ENCODE measurements at places on chromosomes 6 and 20. TPM values are rescaled to one million over a fixed set of nuclear protein-coding genes. Genes with fewer than 3 reads are reported as not detected.

GRCh38 chr6:25755483-25755882 is 941 bp downstream of the SLC17A4 start:
- H3K4me1 ChIP-seq: no peaks in the 10 kb centered on the region
- peaks cover 37% of the 10 kb centered on the region for H3K27me3 ChIP-seq
- H3K4me3 ChIP-seq: no peak overlapping the region
- no peak overlapping the region for H3K27ac ChIP-seq

DNA sequence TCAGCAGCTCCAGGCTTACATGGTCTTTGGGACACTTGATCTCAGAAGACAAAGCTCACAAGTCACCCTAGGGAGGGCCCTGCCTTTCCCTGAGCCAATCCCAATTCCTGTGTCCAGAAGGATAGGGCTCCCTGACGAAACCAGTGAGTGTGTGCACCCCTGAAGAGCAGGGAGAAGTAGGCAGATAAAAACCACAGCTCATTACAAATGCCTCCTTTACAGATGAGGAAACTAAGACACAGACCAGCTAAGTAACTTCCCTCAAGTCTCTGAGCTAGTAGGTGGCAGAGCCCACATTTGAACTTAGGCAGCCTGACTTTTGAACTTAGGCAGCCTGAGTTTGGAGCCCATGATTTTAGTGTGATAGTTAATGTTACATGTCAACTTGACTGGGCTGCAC is 6.7 kb upstream of the ZFAND3 start:
- no peak overlapping the region for H3K4me3 ChIP-seq
- DNase-seq: no peak

GRCh38 chr6:153401751-153402150 is 270.7 kb upstream of the RGS17 start:
- no peak overlapping the region for H3K27ac ChIP-seq
- H3K27me3 ChIP-seq: peaks cover 9% of the 10 kb centered on the region
- H3K4me1 ChIP-seq: no peaks in the 10 kb centered on the region
- H3K36me3 ChIP-seq: no peaks in the 10 kb centered on the region
- no peak for DNase-seq

GRCh38 chr6:34352305-34352937 is 40.0 kb downstream of the NUDT3 start:
- H3K4me3 ChIP-seq: no peak overlapping the region
- no peaks in the 10 kb centered on the region for H3K27me3 ChIP-seq
- H3K36me3 ChIP-seq: no peaks in the 10 kb centered on the region
- no peak for DNase-seq
- H3K4me1 ChIP-seq: peaks cover 26% of the 10 kb centered on the region

DNA sequence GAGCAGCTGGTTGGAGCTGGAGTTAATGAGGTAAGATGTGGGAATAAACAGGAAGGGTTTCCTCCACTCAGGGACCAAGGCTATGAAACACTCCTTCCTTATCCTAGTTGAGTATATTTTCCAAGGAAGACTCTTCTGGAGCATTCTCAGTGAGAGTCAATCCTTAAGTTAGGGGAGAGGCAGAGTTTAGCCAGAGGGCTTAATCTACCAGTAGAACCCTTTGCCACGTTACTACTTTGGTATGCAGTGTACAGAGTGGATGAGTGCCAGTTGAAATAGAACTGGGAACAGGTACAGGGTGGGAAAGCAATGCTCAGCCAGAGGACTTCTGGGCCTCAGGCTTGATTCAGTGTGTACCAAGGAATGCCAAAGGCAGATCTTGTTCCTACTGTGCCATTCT is 114.3 kb downstream of the UBE3D start:
- H3K4me1 ChIP-seq: peaks cover 36% of the 10 kb centered on the region
- no peak overlapping the region for H3K27ac ChIP-seq
- H3K36me3 ChIP-seq: peaks cover 7% of the 10 kb centered on the region
- no peaks in the 10 kb centered on the region for H3K27me3 ChIP-seq

DNA sequence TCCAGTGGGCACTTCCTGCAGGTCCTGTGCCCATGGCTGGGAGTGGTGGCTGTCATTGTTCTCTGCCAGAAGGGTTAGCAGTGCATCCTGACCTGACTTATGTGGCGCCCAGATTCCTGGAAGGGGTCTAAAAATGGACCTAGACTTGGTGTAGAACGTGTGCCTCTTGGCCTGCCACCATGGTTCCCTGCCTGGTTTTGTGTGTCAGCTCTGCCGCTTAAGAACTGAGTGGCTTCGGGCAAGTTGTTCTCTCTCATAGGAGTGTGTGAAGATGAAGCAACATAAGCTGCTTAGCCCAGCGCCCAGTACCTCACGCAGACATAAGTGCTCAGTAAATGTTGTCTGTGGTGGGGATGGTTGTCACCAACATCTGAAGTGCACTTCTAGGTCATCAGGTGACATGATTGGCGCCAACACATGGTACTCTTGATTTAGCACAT is 52.1 kb downstream of the PTPN1 start:
- H3K27me3 ChIP-seq: no peaks in the 10 kb centered on the region
- H3K4me3 ChIP-seq: peak overlapping the region; percentile 44
- peaks cover 60% of the 10 kb centered on the region for H3K4me1 ChIP-seq

GRCh38 chr6:126716826-126717509 is 377.1 kb downstream of the CENPW start:
- no peaks in the 10 kb centered on the region for H3K36me3 ChIP-seq
- no peak overlapping the region for H3K4me3 ChIP-seq
- H3K27me3 ChIP-seq: peaks cover 2% of the 10 kb centered on the region
- no peak overlapping the region for H3K27ac ChIP-seq
- peaks cover 22% of the 10 kb centered on the region for H3K4me1 ChIP-seq

DNA sequence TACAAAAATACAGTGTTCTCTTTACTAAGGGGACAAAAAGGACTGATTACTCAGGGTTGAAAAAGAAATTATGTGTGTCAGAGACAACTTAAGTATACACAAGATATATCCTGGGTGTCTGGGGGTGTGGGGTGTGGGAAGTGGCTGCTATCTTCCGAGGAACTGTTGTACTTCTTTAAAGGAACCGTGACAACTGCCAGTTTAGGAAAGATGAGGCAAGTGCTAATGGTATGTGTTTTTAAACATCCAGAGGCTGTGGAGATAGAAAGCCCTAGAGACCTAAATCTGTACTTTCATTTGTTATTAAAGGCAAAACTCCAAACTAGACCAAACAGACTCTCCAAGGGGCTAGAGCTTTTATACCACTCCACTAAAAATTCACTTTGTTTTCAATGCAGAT is 95.6 kb downstream of the SNAP25 start:
- H3K4me1 ChIP-seq: peaks cover 43% of the 10 kb centered on the region
- peak overlapping the region; percentile 35 for H3K4me3 ChIP-seq
- H3K27me3 ChIP-seq: no peaks in the 10 kb centered on the region
- no peak for DNase-seq

DNA sequence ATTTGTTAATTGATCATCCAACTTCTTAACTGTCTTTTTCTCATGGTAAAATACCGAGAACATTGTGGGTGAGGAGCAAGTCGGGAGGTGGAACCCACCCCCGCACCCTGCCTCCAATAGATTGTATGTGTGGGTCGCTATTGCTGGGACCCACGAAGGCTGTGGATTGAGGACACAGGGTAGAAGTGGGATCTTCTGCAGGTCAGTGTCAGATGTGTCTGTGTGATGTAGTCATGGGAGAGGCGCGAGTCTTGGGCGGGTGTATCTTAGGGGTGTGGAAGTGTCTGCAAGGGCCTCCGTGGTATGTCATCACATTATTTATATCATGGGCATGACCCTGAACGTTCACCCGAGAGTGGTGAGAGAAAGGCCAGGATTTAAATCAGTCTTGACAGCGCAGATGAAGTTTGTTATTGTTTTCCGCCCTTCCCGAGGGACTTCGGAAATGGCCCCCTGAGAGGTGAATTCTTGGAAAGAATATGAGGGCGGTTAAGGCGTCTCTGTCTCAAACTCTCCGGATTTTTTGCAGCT is 472 bp upstream of the PAQR8 start:
- DNase-seq: no peak
- H3K36me3 ChIP-seq: no peaks in the 10 kb centered on the region

- H3K4me3 ChIP-seq: no peak overlapping the region
- H3K4me1 ChIP-seq: no peaks in the 10 kb centered on the region
- H3K27ac ChIP-seq: no peak overlapping the region
- H3K36me3 ChIP-seq: peaks cover 1% of the 10 kb centered on the region
- H3K27me3 ChIP-seq: peaks cover 4% of the 10 kb centered on the region
These were observed 66.0 kb downstream of the CDH26 start for GRCh38 chr20:60024245-60024644.

- no peaks in the 10 kb centered on the region for H3K36me3 ChIP-seq
- H3K4me1 ChIP-seq: peaks cover 35% of the 10 kb centered on the region
- H3K27me3 ChIP-seq: peaks cover 29% of the 10 kb centered on the region
- peak overlapping the region; percentile 82 for H3K4me3 ChIP-seq
These were observed 559 bp upstream of the EYA4 start for GRCh38 chr6:133240511-133241085.

GRCh38 chr6:21754891-21755290 is 161.3 kb downstream of the SOX4 start:
- H3K27ac ChIP-seq: no peak overlapping the region
- no peak for DNase-seq
- peaks cover 25% of the 10 kb centered on the region for H3K4me1 ChIP-seq
- no peaks in the 10 kb centered on the region for H3K27me3 ChIP-seq
- no peaks in the 10 kb centered on the region for H3K36me3 ChIP-seq

DNA sequence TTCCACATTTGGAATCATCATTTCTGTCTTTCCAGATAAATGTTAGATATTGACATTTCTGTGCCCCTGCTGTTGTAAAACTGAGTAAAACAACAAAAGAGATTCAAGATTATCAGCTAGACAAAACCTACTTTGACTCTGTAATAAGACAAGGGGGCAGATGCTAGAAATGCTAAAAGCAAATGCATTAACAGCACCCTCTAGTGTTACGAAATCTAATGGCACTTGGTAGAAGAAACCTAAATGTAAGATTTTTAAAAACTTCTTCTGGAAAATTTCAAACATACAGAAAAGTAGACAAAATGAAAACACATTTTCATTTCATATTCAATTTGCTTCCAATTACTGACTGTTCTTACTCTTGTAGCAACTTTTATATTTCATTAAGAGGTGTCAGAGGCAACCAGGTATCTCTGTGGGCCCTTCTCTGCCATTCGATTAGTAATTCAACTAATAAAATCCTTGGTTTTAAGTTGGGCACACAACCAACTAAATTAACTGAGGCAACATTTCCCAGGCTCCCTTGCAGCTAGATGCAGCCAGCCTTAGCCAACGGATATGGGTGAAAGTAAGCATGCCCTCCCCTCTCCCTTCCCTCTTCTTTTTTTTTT is 45.0 kb downstream of the SLC23A2 start:
- H3K4me1 ChIP-seq: peaks cover 29% of the 10 kb centered on the region
- H3K27me3 ChIP-seq: no peaks in the 10 kb centered on the region
- DNase-seq: no peak
- H3K4me3 ChIP-seq: no peak overlapping the region

GRCh38 chr20:45368221-45368980 is 5.4 kb downstream of the SYS1 start:
- no peak for DNase-seq
- peaks cover 12% of the 10 kb centered on the region for H3K4me1 ChIP-seq
- no peak overlapping the region for H3K27ac ChIP-seq
- no peaks in the 10 kb centered on the region for H3K27me3 ChIP-seq

DNA sequence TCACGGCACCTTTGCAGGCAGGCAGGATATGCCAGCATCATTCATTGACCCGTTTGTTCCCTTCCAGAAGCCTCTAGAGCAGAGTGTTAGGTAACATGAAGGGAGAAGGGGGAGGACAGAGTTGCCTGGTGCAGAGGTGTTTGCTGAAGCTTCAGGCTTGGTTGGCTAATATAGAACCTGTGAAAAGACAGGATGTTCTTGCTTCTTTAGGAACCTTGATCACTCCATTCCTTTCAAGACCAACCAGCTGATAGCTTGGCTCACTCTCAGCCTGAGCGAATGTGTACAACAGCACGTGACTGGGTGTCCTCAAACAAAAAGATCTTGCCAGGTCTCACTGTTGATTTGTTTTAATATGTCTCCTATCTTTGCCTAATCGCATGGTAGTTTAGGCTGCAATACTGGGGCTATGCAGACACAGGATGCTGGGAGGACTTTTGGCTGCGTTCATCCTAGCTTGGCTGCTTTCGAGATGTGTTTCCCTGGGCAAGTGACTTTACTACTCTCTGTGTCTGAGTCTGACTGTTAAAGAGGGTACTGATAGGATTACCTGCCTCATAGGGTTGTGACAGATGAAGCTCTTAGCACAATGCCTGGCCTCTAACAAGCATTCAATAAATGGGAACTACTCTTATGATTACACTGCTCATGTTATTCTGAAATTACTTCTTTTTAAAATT is 16.0 kb downstream of the SHLD1 start:
- no peaks in the 10 kb centered on the region for H3K36me3 ChIP-seq
- H3K4me3 ChIP-seq: no peak overlapping the region
- no peak overlapping the region for H3K27ac ChIP-seq
- no peak for DNase-seq

MRAP2 gene
- 19.5 TPM for total RNA-seq

BCAS1 gene
- total RNA-seq: not detected

SRF gene
- total RNA-seq: 42.7 TPM

MOXD1 gene
- 9.1 TPM for total RNA-seq

ZFP57 gene
- total RNA-seq: not detected

INSM1 gene
- total RNA-seq: not detected
